Occipital lobe (tissue), 3 donors: ENCODE measurements at places on chromosomes 5 and 9.

GRCh38 chr9:119677811-119678505, 308.7 kb upstream of the BRINP1 start:
- DNase-seq: no peak

- no peak for DNase-seq
Observed at GRCh38 chr9:78626971-78627370, 330.0 kb downstream of the PSAT1 start.

GRCh38 chr5:39076757-39077728, 2.8 kb upstream of the RICTOR start:
- no peak for DNase-seq

DNA sequence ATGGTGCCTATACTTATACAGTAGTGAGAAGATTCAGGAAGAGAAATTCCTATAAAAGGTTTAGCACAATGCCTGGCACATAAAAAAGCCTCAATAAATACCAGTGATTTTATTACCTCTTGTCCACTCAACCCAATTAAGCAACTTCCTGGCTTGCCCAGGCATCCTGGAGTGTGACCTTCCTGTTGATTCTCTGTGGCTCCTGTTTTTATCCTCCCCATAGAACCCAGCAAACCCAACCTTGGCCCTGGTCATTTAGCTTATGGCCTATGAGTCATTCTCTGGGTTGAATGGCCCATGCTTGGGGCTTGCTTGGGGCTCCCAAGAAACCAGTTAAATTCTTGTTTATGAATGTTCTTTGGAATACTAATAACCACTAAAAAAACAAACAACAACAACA, 21.4 kb upstream of the SPARC start:
- no peak for DNase-seq

GRCh38 chr9:137138722-137139467, at the start of gene GRIN1:
Gene GRIN1, plus strand, starts transcription at chr9:137139154. Its CDS starts 333 bp downstream, at chr9:137139487.
- DNase-seq: peak; percentile 53

DNA sequence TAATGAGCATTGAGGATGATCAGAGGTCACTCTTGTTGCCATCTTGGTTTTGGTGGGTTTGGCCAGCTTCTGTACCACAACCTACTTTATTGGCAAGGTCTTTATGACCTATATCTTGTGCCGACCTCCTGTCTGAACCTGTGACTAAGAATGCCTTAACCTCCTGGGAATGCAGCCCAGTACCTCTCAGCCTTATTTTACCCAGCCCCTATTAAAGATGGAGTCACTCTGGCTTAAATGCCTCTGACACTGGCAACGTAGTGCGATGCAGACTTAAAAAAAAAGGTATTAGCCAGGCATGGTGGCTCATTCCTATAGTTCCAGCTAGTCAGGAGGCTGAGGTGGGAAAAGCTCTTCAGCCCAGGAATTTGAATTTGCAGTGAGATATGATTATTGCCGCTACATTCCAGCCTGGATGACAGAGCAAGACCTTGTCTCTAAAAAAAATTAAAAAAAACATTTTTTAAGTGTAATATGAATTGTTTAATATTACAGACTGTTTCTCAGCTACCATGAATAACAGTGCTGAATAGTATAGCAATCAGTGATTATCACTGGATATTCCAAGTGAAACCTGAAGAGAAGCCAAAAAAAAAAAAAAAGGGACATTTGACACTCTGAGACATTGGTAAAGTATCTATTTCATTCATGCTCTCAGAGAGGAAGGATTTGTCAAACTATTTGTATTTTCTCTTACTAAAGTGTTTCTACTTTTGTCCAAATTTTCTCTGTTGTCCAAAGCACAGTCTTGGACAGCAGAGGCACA, 18.3 kb upstream of the STOM start:
- DNase-seq: no peak

DNA sequence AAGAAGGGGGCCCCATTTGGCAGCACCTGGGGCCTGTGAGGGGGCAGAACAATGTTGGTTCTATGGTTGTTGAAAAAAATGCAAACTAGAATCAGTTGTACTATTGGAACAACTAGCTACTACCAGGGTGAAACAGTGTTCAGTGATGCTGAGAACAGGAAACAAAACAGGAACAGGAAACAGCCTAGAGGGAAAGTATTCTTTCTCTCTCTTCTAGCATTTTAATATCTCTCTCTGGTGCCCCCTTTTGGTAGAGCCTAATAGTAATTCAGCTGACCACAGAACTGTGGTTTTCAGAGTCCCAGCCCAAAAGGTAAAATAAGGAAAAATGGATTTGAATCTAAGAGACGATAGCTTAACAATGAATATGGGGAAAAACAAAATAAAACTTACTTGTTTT, 138.0 kb upstream of the KCNN2 start:
- no peak for DNase-seq
